ENCODE measurements at places on chromosomes 2 and 18.
A peak's percentile ranks its signal among the peaks of the same experiment; 100 is the strongest.

- no peak for DNase-seq
Observed at GRCh38 chr18:55351980-55352714, 235.8 kb downstream of the TCF4 start.

DNA sequence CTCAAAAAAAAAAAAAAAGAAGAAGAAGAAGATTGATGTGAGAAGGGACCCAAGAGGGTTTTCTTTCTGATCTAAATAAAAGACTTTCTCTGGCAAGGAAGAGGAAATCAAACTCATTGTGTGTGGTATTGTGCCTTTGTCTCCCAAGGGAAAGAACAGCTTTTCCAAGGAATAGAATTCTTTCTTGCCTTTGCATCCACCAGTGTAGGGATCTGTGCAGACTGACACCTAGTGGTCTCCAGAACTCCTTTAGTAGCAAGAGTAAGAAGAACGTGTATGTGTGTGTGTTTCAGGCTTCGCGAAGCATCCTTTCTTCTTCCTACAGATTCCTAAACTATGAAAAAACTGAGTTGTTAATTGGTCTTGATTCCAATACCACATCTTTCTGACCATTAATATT lies 33.5 kb upstream of the CRIM1 start:
- peak; percentile 65 for DNase-seq

GRCh38 chr2:184677171-184677570 lies 78.8 kb downstream of the ZNF804A start:
- no peak for DNase-seq

GRCh38 chr18:38520786-38521185 lies 955.2 kb upstream of the CELF4 start:
- DNase-seq: no peak

DNA sequence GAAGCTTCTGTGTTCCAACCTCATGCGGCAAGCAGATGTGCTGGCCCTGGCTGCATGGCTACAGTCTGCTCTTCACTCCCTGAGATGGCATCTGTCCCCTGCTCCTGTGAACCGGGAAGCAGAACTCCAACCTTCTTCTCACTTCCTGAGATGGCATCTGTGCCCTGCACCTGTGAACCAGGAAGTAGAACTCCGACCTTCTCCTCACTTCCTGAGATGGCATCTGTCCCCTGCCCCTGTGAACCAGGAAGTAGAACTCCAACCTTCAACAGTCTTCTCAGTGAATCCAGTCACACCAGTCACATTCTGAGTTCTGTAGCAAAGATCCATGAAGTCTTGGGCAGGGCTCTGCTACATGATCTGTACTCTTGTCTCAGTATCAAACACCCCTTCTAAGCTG lies 887.2 kb upstream of the KLHL29 start:
- no peak for DNase-seq

GRCh38 chr2:54239427-54239826 lies 16.6 kb downstream of the TSPYL6 start:
- peak; percentile 95 for DNase-seq

GRCh38 chr18:80244956-80245730 lies 2.2 kb downstream of the PARD6G start:
- no peak for DNase-seq

All from astrocyte of the spinal cord (primary cell).